ENCODE measurements at places on chromosomes 4 and X. TPM values are rescaled to one million over a fixed set of nuclear protein-coding genes. Genes with fewer than 3 reads are reported as not detected.

The MUC7 gene
- total RNA-seq, result not detected

The TIGD4 gene
- 0.17 TPM for total RNA-seq

The ZRSR2 gene
- total RNA-seq, result 2.5 TPM

The TNMD gene
- not detected for total RNA-seq

The TLR2 gene
- total RNA-seq, result 0.58 TPM

The AFM gene
- total RNA-seq, result not detected

The TEX13B gene
- total RNA-seq, result not detected

The TMEM129 gene
- total RNA-seq, result 38.0 TPM

The DKK2 gene
- total RNA-seq, result 1.8 TPM

The GASK1B gene
- 77.5 TPM for total RNA-seq

The GPR34 gene
- total RNA-seq, result not detected

The FANCB gene
- 4.0 TPM for total RNA-seq

The FOXP3 gene
- total RNA-seq, result not detected

The ADRA2C gene
- total RNA-seq, result 0.50 TPM

The HSFX1 gene
- total RNA-seq, result 0.87 TPM

The FHIP1A gene
- total RNA-seq, result 0.29 TPM

The CDKL2 gene
- total RNA-seq, result 1.3 TPM

The TXK gene
- total RNA-seq, result 0.17 TPM

The LCORL gene
- 15.9 TPM for total RNA-seq

The AMTN gene
- not detected for total RNA-seq
